ENCODE measurements at places on chromosomes 13 and 19.

DNA sequence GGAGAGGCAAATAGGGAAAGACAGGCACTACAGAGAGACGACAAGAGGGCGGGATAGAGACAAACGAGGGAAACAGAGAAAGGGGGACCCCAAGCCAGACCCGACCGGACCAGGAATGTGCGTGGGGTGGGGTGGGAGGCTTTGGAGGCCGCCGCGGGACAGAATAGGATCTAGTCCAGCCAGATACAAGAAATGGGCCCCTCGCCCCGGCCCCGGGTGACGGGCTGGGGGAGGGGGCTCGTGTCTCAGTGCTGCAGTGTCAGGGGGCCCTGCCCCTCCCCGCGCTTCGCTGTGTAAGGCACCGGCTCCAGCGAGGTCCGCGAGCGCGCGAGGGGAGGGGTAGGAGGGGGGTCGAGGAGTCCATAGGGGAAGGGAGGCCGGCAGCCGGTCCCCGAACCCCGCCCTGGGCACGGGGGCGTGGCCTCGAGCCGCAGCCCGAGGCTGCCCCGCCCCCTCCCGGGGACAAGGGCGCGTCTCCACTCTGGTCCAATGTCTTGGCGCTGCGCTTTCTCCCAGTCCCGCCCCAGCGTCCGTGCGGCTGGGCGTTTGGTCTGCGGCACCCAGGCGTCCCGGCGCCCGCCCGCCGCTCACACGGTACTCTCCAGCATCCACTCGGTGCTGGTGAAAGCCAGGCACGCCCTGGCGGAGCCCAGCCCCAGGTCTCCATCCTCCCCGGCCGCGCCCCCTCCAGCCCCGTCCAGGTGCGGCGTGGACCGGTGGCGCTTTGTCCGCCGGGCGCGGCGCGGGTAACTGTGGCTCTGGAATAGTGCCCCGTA, 11.0 kb downstream of the IFNL1 start:
- no peak for DNase-seq

DNA sequence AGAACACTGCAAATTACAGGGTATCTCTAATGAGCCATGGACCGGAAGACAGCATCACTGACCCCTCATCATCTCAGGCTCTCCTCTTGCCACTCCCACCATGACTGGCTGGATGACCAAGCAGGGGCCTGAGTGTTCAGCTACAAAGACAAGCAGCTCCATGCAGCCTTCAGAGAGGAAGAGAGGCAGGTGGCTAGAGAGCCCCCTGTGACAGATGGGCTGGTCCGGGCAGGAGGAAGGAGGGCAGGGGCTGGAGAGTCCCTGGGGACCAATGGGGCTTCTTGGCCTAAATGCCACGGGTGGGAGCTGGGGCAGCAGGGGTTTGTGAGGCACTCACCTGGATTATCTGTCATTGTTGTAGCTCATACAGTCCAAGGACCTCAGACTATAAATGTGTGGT, 12.8 kb upstream of the RASA3 start:
- DNase-seq, result no peak

DNA sequence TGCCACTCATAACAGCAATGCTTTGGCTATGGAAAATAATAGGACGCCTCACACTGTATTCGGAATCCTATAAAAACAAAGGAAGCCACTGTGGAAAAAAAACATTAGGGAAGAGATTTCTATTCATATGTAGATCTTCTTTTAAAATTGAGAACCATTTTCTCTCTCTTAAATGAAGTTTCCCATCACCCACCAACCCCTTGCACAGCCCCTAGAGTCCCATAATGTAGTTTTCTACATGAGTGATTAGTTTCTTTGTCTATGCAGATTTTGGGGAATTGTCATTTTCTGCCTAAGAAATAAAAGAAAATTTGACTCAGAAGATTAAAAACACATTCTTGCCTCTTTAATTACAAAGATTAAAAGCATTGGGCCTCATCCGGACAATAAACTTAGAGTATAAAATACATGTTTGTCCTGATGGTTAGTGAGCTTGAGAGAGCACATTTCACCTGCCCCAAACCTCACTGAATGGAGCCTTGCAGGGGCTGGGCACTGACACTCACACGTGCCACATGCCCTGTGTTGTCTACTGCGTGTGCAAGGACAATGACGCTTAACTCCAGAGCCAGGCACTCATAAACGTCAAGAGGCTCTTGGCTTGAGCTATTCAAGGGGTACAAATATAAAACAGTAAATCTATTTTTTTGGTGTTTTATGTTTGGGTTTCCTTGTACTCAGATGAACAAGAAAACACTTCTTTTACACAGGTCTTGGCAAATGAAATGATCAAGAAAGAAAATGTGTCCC, 40.0 kb upstream of the KL start:
- no peak for DNase-seq

DNA sequence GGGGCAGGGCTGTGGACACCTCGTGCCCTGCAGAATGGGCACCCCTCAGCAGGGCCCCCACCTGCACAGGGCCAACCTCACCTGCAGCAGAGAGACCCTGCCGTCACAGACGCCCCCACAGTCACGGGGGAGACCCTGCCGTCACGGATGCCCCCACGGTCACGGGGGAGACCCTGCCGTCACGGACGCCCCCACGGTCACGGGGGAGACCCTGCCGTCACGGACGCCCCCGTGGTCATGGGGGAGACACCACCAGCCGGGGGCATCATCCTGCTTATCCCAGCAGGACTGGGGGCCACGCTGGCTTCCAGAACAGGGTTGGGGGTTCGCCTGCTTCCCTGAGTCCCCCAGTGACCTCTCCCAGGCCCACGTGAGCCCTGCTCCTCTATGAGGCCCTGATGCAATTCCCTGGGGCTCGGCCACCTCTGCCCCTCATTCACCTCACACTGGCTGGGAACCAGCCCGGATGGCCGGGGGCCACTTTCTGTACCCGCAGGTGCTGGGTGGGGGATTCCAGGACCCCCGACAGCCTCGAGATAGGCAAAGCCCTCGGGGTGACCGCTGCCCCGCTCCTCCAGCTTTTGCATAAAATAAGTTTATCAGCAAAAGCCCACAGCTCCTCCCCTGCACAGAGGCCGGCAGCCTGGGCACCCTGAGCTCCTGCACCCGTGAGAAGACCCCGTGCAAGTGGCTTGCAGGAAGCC, 23.6 kb downstream of the SBNO2 start:
- DNase-seq, result no peak

DNA sequence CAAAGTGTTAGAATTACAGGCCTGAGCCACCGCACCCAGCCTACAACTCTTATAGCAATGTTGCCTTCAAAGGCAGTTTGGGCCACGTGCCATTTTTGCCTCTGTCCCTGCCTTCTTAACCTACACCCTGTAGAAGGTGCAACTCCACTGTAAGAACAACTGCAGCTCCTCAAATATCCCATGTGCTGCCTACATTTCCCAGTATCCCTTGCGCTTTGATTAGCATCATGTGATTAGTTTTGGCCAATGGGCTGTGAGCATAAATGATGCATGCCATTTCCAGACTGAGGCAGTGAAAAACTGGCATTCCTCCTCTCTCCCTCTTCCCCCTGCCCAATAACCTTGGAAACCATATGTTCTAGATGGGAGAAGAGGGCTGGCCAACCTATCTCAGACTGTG, 75.2 kb upstream of the MRI1 start:
- DNase-seq, result no peak

Measured in vagina (tissue), 2 donors.